AG10803 (cell line): ENCODE measurements at places on chromosomes 2 and 18.

DNA sequence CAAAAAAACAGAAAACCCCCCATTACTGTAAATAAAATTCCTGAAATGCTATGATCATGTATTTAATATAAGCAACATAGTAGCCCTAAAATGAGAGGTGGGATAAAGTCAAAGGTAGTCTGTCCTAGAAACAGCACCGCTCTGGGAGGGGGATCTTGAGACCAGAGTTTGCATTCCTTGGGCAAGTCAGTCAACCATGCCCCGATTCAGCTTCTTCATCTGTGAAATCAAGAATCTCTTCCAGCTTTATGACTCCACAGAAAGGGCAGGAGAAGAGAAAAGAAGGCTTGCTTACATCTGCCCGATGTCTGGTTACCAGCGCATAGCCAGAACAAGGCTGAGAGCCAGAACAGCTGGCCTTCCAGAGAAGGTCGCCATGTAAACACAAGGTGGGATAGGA lies 2.1 kb upstream of the FBLN7 start:
- DNase-seq = no peak

DNA sequence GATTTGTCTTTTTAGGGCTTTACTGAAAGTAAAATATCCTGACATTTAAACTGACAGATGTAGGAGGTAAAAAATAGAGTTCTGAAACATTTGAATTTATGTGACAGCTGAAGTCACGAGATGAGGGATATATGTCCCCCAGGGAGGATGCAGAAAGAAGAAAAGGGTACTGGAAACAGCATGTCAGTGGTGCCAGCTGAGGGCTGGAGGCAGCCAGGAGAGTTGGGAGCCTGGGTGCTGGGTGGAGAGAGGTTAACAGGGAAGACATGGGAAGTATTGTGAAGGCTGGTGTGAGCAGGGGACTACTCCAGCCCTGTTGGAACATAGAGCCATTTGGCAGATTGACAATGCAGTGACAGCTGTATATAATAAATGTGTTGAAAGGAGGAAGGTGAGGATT lies 11.8 kb upstream of the MOCOS start:
- DNase-seq = no peak

- no peak for DNase-seq
Observed at GRCh38 chr2:205954707-205955106, 131.3 kb downstream of the INO80D start.

DNA sequence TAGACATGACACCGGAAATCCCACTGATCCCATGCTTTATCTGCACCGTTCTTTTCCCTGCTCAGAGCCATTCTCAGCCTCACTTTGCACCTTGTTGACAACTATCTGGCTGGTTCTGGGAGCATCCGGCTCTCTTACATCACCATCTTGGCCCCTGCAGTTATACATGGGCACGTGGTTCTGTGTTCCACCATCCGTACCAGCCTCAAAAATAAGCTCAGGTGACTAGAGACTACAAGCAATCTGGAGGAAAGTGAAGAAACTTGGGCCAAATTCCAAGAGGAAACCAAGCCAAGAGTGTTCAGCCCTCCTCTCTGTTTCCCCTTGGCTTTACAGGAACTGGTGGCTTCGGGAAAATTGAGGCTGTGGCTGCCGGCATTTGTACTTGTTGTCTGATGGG lies 244.6 kb upstream of the ACVR2A start:
- DNase-seq = no peak

GRCh38 chr2:134785659-134786430 lies 52.6 kb upstream of the ACMSD start:
- DNase-seq = no peak
